AG10803 (cell line): ENCODE measurements at places on chromosomes 12 and 14.

DNA sequence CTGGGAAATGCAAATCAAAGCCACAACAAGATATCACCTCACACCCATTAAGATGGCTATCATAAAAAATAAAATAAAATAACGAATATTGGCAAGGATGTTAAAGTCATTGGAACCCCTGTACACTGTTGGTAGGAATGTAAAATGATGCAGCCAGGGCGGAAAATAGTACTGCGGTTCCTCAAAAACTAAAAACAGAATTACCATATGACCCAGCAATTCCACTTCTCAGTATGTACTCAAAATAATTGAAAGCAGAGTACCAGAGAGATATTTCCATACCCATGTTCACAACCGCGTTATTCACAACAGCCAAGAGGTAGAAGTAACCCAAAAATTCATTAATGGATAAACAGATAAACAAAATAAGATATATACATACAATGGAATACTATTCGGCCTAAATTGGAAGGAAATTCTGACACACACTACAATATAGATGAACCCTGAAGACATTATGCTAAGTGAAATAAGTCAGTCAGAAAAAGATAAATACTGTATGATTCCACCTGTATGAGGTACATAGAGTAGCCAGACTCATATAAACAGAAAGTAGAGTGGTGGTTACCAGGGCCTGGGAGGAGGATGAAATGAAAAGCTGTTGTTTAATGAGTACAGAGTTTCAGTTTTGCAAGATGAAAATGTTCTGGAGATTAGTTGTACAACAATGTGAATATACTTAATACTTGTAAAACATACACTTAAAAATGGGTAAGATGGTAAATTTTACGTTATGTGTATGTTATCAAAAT, 84.6 kb downstream of the TXNDC16 start:
- no peak for DNase-seq

DNA sequence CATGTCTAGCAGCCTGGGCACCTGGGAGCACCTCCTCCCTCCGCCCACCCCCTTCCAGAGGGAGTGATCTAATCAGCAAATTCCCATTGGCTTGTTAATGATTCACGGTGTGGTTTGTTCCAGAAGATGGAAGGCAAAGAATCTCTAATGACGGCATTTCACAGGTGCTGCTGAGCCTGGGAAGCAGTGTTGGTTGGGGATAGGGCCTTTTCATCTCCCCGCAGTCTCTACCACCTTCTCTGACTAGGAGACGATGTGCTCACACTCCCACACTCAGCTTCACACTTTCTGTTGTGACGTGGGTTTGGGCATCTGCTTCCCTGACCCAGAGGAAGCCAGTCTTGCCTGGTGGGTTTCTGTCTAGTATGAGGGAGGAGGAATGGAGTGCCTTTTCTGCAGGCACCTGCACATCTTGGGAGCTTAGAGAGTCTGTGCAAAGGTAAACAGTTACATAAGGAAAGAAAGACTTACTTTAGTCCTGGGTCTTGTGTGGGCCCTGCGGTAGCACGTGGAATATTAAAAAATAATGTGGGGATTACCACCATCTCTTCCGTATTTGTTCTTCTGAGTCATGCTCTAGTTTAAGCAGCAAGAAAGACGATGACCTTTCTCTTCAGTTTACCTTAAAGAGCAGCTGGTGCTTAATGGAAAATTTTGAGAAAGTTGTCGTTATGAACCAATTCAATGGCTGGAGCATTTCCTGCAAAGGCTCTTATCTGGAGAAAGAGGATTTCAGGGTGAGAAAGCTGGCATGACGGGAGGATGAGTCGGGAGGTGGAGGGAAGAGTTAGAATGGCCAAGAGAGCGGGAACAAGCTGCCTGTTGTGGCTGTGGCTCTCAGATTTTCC, 70.6 kb upstream of the ARHGAP5 start:
- no peak for DNase-seq

- no peak for DNase-seq
These were observed 13.3 kb upstream of the MAX start for GRCh38 chr14:65115615-65116014.

GRCh38 chr12:27695556-27696292, 523 bp upstream of the REP15 start:
- no peak for DNase-seq

GRCh38 chr14:38175658-38176057, 32.0 kb upstream of the SSTR1 start:
- no peak for DNase-seq

DNA sequence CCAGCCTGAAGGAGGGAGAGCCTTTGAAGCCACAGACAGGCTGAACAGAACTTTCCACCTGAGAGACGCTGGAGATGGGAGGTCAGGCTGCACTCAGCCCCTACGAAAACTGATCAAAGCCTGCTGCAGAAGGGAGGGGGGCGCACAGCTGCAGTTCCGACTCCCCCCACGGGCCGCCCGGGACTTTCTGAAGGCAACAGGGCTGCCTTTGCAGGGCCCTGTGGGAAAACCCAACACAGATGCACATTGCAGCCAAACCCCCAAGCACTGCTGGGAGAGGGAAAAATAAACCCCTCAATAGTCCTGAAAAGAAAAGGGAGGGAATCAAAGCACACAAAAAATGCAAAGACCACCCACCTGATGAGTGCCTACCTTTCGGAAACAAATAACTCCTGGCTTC, 290.6 kb downstream of the ZFP36L1 start:
- no peak for DNase-seq
